ENCODE measurements at places on chromosomes 2 and 18. TPM values are rescaled to one million over a fixed set of nuclear protein-coding genes. Genes with fewer than 3 reads are reported as not detected.

- no peak for DNase-seq
These were observed 91.4 kb downstream of the ARL4C start for GRCh38 chr2:234405462-234405861.

GRCh38 chr2:43084699-43085091 lies 141.7 kb downstream of the ZFP36L2 start:
- DNase-seq, result peak; percentile 87

DNA sequence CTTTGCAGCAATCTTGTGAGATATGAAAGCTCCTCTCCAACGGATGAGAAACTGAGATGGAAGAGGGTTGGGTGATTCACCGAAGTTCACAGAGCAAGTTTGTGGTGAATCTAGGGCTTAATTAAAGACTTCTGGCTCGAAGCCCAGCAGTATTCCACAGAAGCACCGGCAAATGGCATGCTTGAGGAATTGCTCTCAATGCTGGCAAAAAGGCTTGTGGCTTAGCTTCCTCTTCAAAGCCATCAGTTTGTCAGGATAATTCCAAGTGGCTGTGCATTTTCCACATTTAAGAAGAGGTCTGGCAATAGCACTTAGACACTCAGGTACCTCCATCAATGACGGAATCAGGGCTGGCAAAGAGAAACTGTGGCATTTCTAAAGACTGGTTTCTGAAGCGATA lies 98.7 kb upstream of the SLC66A3 start:
- no peak for DNase-seq

- no peak for DNase-seq
These were observed 46.4 kb downstream of the TEX51 start for GRCh38 chr2:126945118-126945517.

DNA sequence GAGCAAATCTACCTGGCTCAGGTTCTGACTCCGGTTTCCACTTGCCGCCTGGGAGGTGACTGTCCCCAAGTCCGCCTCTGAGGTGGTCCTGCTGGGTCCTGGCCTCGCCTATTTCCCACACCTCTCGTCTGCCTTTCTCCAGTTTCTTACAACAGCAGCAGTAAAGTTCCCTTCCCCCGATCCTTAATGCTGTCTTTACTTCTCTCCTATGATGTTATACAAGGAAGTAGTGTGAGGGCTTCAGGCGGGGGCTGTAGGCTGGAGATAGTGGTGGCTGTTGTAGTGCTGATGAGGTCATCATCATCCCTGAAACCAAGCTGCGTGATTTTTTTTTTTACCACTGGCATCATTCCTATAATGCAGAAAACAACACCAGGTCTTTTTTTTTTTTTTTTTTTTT lies 18.9 kb downstream of the TGIF1 start:
- DNase-seq, result no peak

- no peak for DNase-seq
These were observed 58.5 kb upstream of the SLC16A14 start for GRCh38 chr2:230127195-230127594.

DNA sequence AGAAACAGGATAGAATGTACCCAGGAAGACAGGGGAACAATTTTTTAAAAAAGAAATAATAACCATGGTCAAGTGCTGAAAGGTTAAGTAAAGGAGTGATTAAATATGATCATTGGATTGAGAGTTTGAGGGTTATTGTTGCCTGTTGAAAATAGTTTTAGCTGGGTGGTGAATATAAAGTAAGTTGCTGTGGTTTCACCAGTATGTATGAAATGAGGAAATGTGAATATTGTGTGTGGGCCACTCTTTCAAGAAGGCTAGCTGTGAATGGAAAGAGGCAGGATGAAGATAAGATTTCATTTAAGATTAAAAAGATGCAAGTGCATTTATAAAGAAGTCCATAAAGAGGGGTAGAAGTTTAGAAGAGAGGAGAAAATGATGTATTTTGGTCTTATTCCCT lies 53.8 kb downstream of the GULP1 start:
- no peak for DNase-seq

GRCh38 chr2:210660-211059 lies 53.2 kb downstream of the SH3YL1 start:
- no peak for DNase-seq

DNA sequence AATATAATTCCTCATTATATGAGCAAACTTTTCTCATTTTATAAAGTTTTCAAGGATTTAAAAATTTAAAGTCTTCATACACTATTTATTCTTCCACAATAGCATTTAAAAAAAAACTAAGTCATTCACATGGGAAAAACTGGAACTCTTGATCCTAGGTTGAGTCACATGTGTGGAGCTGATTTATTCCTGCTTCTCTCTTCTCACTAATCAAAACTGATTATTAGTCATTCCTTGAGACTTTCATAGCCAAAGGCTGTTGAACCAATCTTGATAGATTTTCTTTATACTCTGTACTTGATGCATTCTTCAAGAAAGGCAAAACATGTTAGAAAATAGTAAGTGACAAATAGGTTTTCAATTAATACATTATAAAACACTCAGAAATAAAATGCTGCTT lies 27.4 kb downstream of the NR4A2 start:
- no peak for DNase-seq

GRCh38 chr2:205727174-205727573 lies 44.9 kb downstream of the NRP2 start:
- no peak for DNase-seq

GRCh38 chr2:239576784-239577685 lies 176.2 kb upstream of the HDAC4 start:
- peak; percentile 26 for DNase-seq

DNA sequence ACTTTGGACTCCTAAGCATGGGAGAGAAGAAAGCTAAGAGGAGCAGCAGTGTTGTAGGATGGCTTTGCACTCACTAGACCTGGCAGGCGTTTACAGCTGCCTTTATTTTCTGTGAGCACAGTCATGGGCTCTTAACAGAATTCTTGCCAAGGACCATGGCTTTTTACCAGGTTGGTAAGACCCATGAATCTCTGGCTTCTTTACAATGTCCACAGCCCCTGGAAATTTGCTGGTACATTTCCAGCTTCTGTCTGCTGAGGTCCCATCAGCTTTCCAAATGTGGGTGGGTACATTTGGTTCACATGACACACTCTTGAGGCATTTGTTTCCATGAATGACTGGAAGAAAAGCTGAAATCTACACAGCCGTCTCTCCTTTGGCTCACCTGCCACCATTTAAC lies 162.7 kb downstream of the PPP1R1C start:
- DNase-seq, result no peak

DNA sequence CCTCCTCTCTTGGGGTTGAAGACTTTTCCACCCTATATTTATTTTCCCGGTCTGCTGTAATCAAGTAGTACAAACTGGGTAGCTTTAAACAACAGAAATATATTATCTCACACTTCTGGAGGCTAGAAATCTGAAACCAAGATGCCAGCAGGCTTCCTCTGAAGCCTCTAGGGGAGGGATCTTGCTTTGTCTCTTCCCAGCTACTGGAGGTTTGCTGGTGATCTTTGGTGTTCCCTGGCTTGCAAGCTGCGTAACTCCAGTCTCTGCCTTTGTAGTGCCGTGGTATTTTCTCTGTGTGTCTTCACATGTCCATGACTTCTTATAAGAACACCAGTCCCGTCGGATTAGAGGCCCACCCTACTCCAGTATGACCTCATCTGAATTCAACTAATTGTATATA lies 44.4 kb downstream of the MYO3B start:
- no peak for DNase-seq

DNA sequence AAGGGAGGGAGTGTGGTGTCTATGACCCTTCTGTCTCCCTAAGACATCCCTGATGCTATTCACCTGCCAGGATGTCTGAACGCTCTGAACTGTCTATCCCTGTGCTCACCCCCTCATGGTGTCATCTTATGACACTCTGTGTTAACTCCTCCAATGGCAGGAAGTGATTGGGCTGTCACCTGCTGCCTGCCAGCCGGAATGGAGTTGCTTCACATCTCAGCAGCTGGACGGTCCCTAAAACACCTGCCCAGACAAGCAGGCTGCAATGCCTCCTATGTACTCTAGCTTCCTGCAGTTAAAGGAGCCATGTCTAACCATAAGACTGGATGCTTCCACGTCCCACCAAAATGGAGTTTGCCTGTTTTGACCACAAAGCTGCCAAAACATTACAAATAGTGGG lies 99.9 kb downstream of the CPO start:
- DNase-seq, result no peak

GRCh38 chr18:23629444-23629946 lies 33.2 kb downstream of the ANKRD29 start:
- DNase-seq, result no peak

DNA sequence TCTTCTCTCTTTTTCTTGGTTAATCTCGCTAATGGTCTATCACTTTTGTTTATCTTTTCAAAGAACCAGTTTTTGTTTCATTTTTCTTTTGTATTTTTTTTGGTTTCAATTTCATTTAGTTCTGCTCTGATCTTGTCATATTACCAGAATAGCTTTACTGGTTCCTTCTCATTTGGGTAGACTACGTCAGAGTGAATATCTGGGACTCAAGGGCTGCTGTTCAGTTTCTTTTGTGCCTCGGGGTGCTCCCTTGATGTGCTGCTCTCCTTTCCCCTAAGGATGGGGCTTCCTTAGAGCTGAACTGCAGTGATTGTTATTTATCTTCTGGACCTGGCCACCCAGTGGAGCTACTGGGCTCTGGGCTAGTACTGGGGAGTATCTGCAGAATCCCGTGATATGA lies 29.4 kb upstream of the IL1RN start:
- DNase-seq, result no peak

DNA sequence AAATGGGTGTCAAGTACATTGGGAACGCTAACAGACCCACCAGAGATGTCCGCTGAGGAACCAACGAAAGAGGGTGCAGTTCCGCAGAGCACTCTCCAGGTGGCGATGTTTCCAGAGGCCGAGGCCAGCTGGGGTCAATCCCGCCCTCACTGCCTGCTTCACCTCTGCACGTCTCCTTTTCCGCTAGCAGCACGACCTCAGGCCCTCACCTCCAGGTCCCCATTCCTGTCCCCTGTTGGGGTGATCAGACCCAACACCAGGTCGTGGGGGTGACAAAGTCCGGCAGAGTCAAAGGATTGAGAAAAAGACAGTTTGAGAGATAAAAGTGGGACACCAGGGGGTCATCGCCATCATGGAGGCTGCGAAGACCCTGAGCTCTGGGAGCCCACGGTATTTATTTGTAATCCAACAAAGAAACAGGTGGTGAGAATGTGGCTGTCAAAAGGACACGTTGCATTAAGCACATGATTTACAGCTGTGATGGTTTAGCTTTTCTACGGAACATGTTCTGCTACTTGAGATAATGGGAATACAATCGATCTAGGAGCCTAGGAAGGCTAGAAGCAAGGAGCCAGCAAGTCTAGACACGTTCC lies 27.3 kb downstream of the ZAP70 start:
- no peak for DNase-seq

DNA sequence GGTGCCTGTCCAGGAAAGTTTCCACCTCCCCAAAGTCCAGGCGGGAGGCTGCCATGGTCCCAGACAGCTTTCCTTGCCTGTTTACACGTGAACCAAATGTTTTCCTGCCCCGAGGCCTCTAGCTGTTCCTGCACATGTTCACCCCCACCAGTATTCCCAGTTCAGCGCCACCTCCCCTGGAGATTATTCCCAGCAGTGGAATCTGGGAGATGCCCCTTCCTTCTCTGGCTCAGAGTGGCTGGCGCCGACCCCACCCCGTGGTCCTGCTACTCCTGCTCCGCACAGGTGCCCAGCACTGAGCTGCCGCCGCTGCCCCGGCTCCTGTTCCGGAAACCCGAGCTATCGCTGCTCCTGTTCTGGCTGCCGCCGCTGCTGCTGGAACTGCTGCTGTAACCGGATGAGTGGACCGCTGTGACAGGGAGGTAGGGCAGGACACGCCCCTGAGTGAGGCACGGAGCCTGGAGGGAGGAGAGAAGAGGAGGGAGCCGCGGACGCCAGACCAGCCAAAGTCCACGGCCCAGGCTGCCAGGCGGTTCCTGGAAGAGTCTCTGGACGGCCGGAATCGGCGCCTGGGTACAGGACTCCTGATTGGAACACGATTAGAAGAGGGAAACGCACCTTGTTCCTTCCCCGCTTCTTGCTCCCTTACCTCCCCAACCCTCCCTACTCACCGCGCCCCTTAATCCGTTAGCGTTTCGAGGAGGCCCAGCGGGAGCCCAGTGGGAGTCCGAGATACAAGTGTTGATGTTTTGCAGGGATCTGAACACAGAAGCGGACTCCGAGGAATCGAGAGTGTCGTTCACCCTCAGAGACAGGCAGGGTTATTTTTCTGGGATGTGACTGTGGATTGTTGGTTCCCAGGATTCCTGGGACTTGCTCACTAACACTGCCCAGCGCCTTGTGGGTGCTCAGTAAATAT lies at the start of gene PDE11A:
Gene PDE11A, minus strand, starts transcription at position 395 of the 919 bp plus-strand sequence. Its CDS starts 340 bp downstream, at position 55.
- DNase-seq, result peak; percentile 40

DNA sequence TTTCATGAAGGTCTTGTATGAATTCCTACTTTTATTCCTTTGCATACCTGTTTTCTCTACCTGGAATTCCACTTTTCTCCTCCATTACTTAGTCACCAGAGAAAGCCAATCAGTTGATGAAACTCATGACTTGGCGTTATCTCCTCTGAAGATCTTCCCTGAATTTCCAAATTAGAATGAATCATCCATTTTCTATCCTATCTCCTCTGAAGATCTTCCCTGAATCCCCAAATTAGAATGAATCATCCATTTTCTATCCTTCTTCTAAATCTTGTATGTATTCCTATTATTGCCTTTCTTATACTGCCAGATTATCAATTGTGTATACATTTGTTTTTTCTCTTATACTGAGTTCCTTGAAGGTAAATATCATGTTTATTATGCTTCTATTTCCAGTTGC lies 440.4 kb downstream of the CCDC85A start:
- no peak for DNase-seq

The REG1B gene
- not detected for polyA plus RNA-seq

The POTEC gene
- not detected for polyA plus RNA-seq

The ZNF512 gene
- 42.3 TPM for polyA plus RNA-seq

The AKAIN1 gene
- not detected for polyA plus RNA-seq

The HOXD12 gene
- not detected for polyA plus RNA-seq

The MATN3 gene
- polyA plus RNA-seq, result 1.1 TPM

The B3GNT7 gene
- 0.68 TPM for polyA plus RNA-seq

The NT5DC4 gene
- not detected for polyA plus RNA-seq

The POTEJ gene
- polyA plus RNA-seq, result 0.06 TPM

The SERPINB11 gene
- not detected for polyA plus RNA-seq

The KLHL14 gene
- 0.06 TPM for polyA plus RNA-seq

All from hindlimb muscle (tissue), 1 donor.